ENCODE measurements at places on chromosomes 16 and 17. TPM values are rescaled to one million over a fixed set of nuclear protein-coding genes. Genes with fewer than 3 reads are reported as not detected.

DNA sequence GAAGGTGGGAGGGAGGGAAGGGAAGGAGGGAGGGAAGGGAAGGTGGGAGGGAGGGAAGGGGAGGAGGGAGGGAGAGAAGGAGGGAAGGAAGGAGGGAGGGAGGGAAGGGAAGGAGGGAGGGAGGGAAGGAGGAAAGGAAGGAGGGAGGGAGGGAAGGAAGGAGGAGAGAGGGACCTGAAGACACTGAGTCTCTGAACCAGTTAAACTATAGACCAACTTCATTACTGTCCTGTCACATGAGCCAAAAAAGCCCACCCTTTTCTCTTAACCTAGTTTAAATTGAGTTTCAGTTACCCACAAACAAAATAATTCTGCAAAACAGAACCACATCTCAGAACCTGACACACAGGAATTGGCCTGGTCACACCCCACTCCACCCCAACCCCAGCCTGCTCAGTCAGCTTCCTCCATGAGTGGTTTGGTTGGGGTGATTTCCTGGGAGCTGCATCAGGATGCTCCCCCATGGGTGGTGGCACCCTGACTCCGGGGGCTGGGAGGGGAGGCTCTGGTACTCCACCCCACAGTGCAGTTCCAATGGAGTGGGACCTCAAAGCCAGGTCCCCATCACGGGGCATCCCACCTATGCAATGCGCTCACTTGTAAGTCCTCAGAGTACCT lies 4.7 kb upstream of the PRR29 start:
- no peak overlapping the region for H3K4me3 ChIP-seq
- peaks cover 75% of the 10 kb centered on the region for H3K4me1 ChIP-seq
- peak overlapping the region; percentile 85 for H3K27ac ChIP-seq
- H3K27me3 ChIP-seq: peaks cover 19% of the 10 kb centered on the region
- DNase-seq: peak; percentile 41

DNA sequence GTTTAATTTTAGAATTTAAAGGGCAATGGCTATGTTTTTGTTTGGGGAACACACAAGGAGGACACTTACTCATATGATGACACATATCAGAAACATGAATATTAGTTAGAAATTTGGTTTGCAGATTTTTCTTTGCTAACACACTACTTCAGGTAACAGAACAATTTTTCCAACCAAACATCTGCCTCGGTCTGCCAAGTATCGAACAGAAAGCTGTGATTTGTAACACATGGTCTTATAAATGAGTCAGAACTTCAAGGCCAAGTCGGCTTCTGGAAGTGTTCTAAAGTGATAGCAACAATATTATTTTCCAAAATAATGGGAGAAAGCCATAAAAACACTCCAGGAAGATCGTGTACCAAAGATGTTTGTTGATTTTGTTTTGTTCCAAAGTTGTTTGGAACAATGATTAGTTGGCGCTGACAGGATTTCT lies 75.9 kb upstream of the PMFBP1 start:
- H3K4me3 ChIP-seq: no peak overlapping the region
- H3K27ac ChIP-seq: no peak overlapping the region
- peaks cover 6% of the 10 kb centered on the region for H3K27me3 ChIP-seq
- peaks cover 33% of the 10 kb centered on the region for H3K4me1 ChIP-seq

DNA sequence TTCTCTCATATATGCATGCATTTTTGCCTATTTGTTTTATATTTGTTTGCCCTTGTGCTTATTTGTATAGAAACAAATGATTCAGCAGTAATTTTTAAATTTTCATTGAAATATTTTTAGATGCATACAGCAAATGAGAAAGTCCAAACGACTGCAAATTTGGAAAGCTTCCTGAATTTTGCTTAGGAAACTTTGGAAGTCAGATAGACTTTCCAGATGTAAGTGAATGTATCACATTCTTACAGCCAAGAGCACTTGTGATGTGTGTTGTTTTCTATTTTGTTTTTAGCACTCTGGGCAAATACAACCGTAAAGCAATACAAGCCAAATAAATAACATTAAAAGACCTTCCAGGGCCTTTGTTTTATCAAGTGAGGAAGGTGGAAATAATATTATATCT lies 680.8 kb upstream of the CDH8 start:
- DNase-seq: no peak
- H3K27me3 ChIP-seq: no peaks in the 10 kb centered on the region
- no peaks in the 10 kb centered on the region for H3K36me3 ChIP-seq
- no peaks in the 10 kb centered on the region for H3K4me1 ChIP-seq

HSD11B2 gene
- not detected for total RNA-seq

TBC1D3B gene
- 2.4 TPM for total RNA-seq

All from activated CD4-positive, alpha-beta T cell treated with anti-CD3 and anti-CD28 coated beads, Interleukin-2, amount 10 ng/mL, durations not matched to agents 7 days and 5 days (primary cell).